ENCODE measurements at places on chromosomes 6 and 20.

DNA sequence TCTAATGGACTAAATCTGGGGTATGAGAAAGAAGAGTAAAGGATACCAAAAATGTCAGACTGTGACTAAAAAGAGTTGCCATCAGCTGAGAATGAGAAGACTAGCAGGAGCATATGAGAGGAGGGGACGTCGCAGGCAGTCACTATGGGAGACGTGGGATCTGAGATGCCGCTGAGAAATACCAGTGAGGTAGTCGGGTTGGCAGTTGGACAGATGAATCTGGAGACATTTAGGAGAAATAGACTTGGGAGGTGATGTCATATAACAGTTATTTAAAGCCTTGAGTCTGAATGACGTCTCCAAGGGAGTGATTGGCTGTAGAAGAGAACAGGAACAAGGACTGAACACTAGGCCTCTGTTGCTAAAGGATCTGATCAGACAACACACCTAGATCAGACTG is 51.5 kb upstream of the TRIM26 start:
- DNase-seq: no peak

- DNase-seq: peak; percentile 58
Observed at GRCh38 chr6:9646342-9647070, 768.4 kb downstream of the TFAP2A start.

DNA sequence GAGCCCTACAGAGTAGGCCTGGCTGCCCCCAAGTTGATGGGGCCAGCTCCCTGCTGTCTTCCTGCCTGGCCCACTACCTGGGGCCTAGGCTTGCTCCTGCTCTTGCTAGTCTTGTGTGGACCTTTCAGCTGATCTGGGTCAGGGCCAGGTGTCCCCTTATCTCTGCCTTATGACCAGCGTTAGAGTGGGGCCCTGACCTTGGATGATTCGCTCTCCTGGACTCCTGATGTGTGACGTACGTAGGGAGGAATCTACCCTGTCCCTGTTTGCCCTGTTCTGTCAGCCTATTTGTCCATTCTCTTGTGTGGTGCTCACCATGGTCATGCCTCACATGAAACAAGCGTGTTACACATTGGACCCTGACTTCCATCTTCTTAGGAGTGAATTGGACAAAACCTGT is 571.8 kb downstream of the QKI start:
- no peak for DNase-seq

GRCh38 chr6:45613656-45614055 is 235.9 kb upstream of the SUPT3H start:
- DNase-seq: no peak

GRCh38 chr20:50759678-50760077 is 28.3 kb downstream of the PARD6B start:
- DNase-seq: peak; percentile 39

DNA sequence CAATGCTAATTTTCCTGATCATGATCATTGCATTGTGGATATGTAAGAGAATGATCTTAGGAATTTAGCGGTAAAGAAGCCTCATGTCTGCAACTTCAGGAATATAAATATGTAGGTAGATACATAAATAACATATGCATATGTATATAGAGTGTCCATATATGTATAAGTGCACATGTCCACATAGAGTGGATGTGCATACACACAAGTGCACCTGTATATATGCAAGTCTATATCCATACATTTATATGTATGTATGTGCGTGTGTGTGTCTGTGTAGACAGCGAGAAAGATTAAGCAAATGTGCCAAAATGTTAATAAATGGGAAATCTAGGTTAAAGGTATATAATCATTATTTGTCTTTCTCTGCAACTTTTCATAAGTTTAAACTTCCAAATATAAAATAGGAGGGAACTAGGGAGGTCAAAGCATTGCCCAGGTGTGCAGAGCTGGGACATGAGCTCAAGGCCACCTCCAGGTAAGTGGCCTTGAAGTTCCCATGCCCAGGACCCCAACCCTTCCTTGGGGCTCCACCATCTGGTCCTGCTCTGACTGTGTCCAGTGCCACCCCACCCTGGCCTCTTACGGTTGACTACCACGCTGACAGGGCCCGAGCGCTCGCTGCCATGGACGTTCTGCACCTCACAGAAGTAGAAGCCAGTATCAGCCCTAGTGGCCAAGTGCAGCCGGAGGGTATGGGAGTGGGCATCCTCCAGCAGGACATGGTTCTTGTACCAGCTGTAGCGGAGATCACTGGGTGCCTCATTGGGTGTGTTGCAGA is 9.6 kb downstream of the SIGLEC1 start:
- no peak for DNase-seq

- peak; percentile 34 for DNase-seq
Observed at GRCh38 chr6:79065232-79065631, 12.8 kb downstream of the PHIP start.

GRCh38 chr6:12844284-12845223 is 128.0 kb downstream of the PHACTR1 start:
- peak; percentile 37 for DNase-seq

- no peak for DNase-seq
Observed at GRCh38 chr6:159609652-159610178, 83.3 kb downstream of the SOD2 start.

- no peak for DNase-seq
Observed at GRCh38 chr20:44526129-44526528, 4.3 kb upstream of the SERINC3 start.

DNA sequence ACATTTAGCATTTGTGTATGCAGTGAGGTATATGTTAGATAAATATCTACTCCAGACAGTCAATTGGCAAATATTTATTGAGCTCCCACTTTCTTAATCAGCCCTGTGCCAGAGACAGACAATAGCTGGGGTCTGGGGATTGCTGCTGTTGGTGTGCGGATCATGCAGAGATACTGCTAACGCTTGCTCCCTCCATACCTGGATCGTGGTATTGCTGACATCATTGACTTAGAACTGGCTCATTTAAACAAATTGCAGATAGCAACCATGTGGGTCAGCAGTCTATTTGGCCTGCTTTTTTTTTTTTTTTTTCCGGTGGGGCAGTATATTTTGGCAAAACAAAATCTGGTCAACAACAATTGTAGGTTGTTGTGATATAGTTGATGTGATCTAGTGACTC is 9.5 kb downstream of the ARID1B start:
- DNase-seq: no peak

DNA sequence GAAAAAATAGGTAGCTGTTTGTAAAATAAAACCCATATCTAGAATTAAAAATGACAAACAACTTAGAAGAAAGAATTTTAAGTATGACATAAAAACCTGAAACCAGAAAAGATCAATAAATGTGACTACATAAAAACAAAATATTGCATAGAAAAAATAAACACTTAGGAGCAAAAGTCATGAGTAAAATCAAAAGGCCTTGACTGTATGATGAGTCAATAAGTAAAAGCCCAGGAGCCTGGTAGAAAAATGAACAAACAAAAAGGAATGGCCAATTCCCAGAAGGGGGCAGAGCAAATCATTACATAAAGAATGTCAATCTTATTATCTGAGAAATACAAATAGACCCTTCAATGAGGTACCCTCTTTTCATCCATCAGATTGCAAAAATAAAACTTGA is 20.7 kb upstream of the ENPP1 start:
- no peak for DNase-seq

GRCh38 chr6:28988536-28989311 is 16.4 kb downstream of the ZNF311 start:
- peak; percentile 69 for DNase-seq

- no peak for DNase-seq
Observed at GRCh38 chr6:105651969-105652368, 249.1 kb upstream of the PREP start.

- DNase-seq: no peak
Observed at GRCh38 chr6:135464634-135465033, 32.9 kb downstream of the AHI1 start.
